ENCODE measurements at places on chromosomes 7 and 10.

DNA sequence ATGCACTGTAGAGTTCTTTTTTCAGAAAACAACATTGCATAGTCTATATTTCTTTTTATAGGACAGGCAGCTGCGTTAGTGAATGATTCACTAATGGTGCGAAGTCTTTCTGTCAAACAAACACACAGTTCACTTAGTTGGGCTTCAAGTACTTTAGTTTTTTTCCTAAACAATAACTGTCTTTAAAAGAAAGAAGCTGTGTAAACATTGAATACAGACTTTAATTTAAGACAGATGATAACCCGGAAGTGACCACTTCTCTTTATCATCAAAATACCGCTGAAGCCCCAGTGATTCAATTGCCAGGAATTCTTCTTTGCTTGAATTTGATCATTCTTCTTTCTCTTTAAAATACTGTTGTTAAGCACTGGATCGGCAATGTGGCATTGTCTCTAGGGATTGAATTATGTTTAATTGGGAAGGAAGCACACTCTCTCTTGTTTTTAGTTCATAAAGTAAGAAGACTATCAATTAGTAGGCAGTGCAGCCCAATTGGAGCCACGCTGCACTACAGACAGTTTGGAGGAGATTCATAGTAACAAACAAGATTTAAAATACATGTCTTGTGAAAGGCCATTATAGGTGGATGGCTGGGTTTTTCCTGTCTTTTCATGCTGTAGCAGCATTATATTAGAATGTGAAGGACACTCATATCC, 30.4 kb downstream of the CNTNAP2 start:
- DNase-seq: no peak

GRCh38 chr7:106542550-106543220, 118.3 kb downstream of the CCDC71L start:
- no peak for DNase-seq

GRCh38 chr10:133356549-133357284, 1.1 kb downstream of the FUOM start:
- no peak for DNase-seq

DNA sequence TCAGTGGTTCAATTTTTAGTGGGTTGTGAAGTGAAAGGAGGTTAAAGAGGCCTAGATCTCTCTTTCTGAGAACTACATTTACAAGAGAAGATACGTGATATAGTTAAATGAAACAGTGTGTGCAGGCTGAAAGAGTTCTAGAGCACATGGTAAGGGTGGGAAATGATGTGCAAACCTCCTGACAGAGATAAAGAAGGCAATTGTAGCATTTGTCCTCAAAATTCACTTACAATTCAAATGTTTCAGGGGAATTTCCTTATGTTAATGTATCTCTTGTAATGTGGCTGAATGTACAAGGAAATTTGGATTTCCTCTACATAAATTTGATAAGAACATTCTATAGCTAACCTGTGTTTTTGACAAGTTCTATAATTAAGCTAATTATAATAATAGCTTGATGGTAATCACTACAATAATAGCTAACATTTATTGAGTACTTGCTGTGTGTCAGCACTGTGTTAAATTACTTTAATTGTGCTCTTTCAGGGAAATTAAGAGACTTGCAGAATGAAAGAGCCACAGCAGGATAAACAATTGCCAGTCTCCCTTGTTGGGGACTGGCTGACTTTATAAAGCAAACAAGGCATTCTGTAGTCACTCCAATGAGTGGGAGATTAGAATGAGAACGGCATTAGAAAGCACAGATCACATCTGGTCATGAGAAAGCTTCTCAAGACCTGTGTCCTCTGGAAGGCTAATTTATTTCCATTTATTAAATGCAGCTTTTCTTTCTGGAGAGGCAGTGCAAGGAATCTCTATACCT, 139.7 kb upstream of the TMEM72 start:
- DNase-seq: no peak

DNA sequence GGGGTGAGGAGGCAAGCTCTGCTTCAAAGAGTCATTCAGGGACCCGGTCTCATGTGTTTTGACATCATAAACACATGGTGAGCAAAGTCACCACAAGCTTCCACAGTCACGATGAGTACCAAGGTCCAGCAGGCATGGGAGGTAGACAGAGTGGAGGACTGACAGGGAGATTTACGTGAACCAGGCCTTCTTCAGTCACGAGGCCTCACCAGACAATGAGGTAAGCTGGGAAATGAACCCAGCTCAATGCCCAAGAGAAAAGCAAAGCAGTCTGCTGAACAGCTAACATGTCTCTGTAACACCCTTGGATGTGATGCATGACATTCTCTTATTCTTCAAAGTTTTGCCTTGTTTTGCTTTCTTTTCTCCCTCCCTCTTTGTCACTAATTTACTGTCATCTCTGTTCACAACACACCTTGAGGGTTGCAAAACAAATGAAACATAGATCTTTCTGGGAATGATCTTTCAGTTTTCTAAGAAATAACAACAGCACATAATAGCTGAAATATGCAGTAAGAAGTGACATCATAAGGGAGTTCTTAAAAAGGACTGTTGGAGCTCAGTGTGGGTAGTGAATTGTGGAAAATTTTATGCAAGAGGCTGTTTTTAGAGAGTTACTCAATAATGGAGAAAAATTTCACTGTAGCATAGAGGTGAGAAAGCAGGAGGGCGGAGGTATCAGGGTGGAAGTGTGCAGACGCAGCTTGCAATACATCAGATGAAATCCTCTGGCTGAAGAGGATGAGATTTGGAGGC, 9.0 kb downstream of the PPP1R17 start:
- no peak for DNase-seq

DNA sequence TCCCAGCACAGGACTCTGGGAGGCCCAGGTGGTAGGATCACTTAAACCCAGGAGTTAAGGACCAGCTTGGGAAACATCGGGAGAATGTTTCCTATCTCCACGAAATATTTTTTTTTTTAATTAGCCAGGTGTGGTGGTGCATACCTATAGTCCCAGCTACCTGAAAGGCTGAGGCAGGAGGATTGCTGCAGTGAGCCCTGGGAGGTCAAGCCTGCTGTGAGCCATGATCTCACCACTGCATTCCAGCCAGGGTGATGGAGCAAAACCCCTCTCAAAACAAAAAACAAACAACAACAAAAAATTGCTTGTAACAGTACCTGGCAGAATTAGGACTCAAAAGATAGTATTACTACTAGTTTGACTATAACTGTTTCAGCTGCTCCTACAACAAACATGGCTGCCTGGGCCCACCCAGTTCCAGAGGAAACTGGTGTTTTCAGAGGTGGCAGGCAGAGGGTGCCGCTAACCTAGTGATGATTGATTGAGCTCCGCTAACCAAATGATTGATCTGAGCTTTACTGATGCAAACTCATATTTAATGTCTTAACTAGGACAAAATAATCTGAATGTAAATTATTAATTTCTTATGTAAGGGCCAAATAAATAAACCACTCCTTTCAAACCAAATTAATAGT, 57.0 kb downstream of the AP3M1 start:
- no peak for DNase-seq

- DNase-seq: no peak
These were observed 22.3 kb downstream of the MCM10 start for GRCh38 chr10:13183625-13184024.

DNA sequence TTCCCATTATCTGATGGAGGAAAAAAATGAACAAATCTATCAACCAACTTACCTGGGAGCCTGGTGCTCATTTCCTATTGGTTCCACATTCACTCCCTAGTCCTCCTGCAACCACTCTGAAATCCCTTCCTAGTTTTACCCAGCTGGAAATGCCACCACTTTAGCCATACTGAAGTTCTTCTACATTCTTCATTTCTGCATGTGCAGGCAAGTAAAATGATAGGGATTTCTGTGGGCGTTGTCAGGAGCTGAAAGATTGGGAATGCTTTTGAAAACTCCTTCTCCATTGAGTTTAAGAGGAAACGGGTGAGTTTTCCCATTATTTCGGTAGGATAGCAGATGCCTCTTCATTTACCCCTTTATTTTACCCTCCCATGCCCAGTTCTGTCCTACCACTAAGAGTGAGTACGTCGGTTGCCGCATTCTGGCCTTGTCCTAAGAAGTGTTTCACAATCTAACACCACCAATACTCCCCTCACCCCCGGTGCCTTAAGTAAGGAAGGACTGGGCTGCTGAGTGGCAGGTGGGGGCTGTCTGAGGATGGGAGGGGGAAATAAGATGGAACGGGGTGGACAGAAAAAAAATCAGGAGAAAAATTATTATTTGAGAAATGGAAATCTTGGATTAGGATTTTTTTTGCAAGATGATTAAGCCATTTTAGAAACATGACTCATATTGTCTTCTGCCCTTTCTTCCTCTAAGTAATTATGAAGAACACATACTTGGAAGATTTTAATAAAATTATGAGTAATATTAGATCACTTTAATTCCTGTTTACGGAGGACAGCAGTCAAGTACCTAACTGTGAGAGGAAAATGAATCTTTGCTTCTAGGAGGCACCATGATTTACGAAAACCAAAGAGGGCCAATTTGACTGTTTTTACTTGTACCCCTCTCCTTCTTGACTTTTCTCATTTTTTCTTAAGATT, 13.2 kb upstream of the TAS2R60 start:
- no peak for DNase-seq

DNA sequence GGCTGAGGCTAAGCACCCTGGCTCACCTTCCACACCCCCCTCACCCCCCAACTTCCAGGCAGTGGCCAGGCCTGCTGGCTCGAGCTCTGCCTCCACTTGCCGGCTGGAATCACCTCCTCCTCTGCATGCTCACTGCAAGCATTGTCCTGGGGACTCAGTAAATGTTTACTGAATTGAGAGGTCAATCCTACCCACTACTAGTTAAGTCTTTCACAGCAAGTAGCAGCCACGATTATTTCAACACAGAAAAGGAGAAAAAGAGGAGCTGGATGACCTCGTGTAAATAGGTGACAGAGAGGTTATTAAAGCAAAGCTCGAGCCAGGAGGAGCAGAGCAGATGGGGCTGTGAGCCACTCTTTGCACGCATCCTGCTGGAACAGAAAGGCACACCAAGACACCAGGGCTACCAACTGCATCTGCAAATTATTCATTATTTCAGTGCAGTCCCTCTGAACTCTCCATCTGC, 32.1 kb downstream of the HIPK2 start:
- no peak for DNase-seq

Measured in GF-D8 (cell line).